ENCODE measurements at places on chromosomes 16 and 17.
A peak's percentile ranks its signal among the peaks of the same experiment; 100 is the strongest.

- no peak for DNase-seq
Observed at GRCh38 chr17:6660805-6661463, 9.4 kb downstream of the C17orf100 start.

DNA sequence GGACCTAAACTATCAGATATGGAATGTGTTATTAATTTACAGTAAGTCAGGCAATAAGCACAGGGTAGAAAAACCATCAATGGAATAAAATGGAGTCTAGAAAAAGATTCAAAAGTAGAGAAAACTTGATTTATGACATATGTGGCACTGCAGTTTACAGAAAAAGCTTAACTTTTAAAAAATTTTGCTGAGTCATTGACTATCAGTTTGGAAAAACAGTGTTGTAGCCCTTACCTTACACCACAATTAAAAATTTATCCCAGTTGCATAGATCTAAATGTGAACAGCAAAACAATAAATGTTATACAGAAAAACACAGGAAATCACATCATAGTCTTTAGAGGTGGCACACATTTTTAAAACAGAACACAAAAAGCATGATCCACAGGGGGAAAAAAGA is 108.5 kb downstream of the USP22 start:
- no peak for DNase-seq

GRCh38 chr17:63543822-63544420 is 6.4 kb upstream of the DCAF7 start:
- no peak for DNase-seq

DNA sequence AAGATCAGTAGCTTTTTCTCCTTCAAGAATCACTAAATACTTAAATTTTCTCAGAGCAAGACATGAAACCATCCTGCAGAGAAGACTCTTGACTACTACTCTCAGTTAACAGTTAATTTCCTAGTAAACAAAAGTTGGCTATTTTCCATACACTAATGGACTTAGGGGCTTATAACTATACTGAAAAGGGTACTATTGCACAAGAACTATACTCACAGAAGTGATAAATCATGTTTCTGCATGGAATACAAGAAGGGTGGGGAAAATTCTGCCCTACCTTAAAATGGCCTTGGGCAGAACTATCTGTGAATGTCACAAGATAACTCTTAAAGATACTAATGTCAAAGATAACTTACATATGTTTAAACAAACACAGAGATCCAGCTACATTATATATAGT is 12.5 kb downstream of the ZNF652 start:
- no peak for DNase-seq

DNA sequence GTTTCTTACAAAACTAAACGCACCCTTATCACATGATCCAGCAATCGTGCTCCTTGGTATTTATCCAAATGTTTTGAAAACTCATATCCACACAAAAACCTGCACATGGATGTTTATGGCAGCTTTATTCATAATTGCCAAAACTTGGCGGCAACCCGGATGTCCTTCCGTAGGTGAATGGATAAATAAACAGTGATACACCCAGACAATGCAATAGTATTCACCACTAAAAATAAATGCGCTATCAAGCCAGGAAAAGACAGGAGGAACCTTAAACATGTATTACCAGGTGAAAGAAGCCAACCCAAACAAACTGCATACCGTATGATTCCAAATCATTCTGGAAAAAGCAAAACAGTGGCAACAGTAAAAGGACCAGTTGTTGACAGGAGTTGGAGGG is 10.0 kb downstream of the SPATA32 start:
- DNase-seq, result no peak

DNA sequence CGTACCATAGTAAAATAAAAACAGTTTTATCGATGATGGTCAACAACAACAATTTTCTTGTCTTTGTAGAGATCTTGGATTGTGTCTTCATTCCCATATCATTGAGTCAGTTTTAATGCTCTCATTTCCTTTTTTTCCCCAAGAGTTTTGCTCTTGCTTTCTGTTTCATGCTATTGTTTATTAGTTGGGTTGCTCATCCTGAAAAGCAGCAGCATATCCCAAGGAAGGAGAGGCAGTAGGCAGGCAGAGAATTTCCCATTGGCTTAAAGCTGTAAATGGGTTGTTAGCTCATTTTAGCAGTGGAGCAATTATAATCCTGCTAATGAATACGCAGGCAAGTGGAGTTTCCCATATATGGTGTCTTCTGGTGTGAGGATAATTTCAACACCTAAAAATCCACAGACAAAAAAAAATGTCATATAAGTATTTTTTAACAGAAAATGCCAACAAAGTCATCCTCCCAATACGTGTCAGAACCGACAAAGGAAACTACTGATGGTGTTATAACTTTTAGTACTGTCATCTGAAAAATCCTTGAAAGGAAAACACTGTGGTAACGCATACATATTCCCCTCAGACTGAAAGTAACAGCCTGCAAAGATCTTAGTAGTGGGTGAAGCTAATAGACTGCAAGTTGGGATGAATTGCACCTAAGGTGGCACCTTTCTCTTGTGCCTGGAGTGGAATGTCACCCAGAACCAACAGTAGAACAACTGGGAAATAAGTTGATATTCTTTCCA is 218.3 kb downstream of the FTO start:
- DNase-seq, result no peak

DNA sequence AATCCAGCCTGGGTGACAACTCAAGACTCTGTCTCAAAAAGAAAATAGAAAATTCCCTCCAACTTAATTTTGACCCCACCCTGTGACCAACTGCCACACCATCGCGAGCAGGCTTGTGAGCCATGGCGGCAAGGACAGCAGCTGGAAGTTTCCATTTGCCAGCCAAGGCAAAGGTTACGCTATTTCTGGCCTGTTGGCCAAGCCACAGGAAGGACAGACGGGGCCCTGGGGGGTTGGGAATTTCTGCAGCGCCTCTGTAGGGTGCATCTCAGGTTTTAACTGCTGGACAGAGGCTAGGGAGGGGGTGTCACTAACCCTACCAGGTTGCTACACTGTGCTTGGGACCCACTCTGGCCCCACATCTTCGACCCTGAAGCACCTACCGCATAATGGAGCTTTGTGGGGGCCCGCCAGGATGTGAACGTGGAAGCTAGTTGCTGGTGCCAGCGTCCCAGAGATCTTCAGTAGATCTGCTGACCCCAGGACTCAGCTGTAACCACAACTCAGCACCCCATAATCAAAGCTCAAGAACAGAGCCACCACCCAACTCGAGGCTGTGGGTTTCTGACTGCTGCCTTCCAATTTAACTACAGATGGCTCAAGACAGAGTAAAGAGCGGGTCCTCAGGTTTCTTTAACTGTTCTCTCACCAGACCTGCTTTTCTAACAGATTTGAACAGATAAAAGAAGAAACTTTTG is 10.9 kb downstream of the KIFC3 start:
- DNase-seq, result no peak

GRCh38 chr17:40176754-40177110 is 538 bp upstream of the RAPGEFL1 start:
- DNase-seq, result peak; percentile 86

DNA sequence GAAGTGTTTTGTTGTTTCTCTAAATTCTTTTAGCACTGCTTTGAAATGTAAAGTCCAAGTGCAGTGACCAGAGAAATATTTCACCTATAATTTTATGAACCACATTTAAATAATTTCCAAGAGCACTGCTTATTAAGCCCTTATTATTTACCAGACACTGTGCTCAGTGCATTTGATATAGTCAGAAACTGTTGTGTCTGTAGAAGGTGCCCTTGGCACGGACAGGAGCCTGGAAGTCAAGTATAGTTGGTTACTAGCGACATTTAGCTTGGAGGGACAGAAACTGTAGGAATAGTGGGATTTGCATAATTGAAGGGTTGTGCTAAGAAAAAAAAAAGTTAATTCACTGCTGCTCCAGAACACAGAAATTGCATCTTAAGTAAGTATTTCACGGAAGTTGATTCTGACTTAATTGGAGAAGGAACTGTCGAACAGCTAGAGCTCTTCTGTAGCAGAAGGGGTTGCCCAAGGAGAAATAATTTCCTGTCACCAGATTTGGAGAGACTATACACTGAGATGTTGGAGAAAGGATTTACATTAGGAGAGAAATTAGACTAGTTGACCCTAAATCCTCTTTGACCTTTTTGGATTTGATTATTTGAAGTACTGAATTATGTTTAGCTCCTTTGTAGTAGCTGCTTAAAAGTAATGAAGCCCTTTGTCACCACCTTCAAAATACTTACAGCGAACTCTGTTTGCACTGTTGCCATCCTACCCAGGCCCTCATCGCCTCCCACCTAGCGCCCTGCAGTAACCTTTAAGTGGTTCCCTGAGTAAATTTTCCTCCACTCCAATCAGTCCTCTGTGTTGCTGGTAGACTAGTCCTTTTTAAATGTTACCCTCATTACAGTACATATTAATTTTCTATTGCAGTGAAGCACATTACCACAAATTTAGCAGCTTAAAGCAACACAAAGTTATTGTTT is 25.6 kb downstream of the COX10 start:
- no peak for DNase-seq

GRCh38 chr17:57154921-57155320 is 69.9 kb downstream of the AKAP1 start:
- no peak for DNase-seq

DNA sequence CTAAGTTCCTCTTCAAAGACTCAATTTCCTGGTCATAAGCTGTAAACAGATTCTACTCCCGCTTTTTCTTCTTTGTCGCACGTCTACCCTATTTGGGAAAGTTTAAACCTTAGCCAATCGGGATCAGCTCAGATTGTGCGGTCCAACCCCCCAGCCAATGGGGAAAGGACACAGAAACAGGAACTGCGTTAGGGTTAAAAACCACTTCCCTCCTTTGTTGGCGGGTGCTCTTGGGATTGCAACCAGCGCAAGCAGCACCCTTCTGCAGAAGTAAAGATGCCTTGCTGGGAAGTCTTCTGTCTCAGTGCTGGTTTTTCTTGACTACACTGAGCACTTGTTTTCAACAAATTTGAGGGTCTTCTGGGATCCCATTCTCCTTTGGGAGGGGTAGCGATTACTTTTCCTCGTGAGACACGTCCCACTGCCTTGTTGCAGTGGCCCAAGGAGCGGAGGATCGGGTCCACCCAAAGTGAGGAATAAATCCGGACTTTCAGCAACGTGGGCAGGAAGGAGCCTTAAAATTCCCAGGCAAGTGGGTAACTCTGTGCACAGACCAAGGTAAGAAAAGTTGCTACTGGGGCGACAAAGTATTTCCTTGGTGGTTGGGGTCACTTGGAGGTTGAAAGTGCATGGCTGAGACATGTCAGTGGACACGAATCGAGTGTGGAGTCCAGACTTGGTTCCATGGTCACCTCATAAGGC is 1.0 kb upstream of the YPEL3 start:
- no peak for DNase-seq

- no peak for DNase-seq
Observed at GRCh38 chr17:31608659-31609254, 217.3 kb downstream of the RAB11FIP4 start.

Data from RWPE2 (cell line).